ENCODE measurements at places on chromosomes 16 and 17. TPM values are rescaled to one million over a fixed set of nuclear protein-coding genes. Genes with fewer than 3 reads are reported as not detected.
A peak's percentile ranks its signal among the peaks of the same experiment; 100 is the strongest.

DNA sequence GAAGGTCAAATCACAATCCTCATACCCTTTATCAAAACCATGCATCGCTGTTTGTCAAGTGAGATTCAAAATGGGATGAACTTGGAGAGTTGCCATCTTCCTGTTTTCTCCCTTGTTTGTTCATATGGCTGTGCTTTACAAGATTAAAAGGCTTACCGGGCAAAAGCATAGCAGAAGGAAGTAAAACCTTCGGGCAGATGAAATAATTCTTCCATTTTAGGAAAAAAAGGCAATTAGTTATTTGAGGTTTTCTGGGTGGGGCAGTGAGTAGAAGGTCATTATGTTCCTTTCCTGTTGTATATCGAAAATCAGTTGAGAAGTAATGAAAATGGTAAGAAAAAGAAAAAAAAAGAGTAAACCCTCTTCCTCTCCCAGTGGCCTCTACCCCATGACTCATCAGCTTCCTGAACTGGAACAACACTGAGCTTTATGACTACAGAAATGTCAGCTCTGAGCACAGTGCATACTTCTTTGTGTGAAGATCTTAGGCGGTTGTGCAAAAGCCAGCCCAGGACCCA is 369.2 kb downstream of the CDH13 start:
- DNase-seq: peak; percentile 74

DNA sequence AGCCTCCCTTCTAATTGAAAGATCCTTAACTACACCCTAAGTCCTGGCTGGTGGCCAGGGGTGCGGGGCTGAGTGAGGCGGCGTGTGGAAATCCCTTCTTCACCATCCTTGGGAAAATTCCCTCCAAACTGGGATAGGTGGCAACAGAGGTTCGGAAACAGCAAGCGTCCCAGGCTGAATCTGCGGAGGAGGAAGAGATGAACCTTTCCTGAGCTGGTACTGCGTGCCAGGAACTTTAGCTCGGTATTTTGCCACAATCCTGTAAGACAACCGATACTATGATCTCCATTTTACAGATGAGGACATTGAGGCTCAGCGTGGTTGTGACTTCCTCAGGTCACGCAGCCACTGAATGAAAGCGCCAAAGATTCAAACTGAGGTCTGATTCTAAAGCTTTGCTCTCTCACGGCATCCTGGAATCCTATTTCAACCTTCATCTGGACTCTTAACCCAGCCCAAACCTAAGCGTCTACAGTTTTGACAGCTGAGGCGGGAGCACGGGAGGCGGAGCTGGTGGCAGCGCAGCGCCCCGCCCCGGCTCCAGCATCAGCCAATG is 583 bp upstream of the CYLD start:
- no peak for DNase-seq

DNA sequence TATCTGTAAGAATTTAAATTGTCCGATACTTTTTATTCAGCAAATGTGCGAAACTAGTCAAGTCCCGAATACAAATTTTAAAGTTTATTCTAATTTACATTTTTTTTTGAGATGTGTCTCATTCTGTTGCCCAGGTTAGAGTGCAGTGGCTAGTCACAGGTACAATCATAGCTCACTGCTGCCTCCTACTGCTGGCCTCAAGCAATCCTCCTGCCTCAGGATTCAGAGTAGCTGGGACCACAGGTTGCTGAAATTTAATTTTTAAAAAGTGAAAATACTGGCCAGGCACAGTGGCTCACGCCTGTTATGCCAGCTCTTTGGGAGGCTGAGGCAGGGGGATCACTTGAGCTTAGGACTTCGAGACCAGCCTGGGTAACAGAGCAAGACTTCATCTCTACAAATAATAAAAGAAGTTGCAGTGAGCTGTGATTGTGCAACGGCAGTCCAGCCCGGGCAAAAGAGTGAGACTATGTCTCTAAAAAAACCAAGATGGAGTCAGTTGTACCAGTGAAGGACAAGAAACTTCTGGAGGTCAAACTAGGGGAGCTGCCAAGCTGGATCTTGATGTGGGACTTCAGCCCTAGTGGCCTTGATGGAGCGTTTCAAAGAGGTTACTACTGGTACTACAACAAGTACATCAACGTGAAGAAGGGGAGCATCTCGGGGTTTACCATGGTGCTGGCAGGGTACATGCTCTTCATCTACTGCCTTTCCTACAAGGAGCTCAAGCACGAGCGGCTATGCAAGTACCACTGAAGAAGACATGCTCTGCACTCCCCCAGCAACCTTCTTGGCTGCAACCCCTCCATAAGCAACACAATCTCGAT is 5.6 kb downstream of the POLG2 start:
- DNase-seq: peak; percentile 54

DNA sequence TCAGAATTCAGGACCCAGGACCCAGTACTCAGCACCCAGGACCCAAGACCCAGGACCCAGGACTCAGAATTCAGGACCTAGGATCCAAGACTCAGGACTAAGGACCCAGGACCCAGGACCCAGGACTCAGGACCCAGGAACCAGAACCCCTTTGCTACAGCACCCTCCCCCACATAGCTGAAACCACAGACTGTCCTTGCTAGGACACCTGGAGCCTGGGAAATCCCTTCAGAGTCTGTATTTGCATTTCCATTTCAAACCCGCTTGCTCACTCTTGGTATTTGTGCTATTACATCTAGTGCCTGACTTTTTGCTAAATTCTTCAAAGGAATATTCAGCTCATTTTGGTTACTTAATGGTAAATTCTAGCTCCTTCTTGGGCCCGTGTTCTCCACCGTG is 275.8 kb upstream of the MAF start:
- no peak for DNase-seq

- no peak for DNase-seq
These were observed 45.1 kb downstream of the ZNF423 start for GRCh38 chr16:49810831-49811230.

DNA sequence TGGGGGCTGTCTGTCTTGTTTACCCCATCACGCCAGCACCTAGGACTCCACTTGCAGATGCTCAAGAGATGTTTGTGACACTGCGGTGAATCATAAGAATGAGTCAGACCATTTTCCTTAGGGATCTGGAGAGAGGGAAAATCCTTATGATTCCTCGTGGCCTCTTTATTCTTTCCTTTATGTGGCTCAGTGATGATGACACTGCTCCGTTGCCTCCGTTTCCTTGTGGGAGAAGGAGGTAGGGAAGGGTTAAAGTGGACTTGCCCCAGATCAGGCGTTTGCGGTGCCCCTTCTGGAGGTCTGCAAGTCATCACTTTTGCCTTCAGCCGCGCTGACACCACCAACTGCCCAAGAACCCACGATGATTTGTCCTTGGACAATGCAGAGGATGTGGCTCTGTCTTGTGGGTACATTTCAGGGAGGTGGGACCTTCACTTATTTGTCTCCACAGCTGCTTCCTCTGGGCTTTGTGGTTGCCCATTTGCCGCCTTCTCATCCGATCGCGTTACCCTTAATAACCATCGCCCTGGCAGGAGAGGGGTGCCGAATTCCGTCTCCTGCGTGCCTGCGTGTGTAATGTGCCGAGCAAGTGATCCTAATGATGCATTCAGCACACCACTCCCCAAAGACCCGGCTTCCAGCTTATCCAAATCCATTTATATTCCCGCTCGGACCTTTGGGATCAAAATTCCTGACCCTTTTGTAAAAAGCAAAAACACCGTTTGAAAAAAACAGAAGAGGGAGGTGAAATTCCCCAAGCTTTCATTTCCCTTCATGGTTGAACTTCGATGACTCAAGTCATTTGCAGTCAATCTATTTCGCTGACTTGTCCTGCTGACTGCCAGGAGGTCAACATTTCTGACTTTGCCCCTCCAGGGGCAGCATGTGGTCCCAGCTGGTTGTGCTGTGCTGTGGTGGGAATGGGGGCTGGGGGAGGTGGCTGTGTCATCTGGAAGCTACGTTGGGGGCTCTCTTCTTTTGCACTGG is 87.2 kb upstream of the IRX3 start:
- peak; percentile 99 for DNase-seq

- peak; percentile 98 for DNase-seq
These were observed 86.7 kb downstream of the ZFHX3 start for GRCh38 chr16:72961115-72961832.

GRCh38 chr17:29195465-29196081 is 15.4 kb upstream of the MYO18A start:
- no peak for DNase-seq

DNA sequence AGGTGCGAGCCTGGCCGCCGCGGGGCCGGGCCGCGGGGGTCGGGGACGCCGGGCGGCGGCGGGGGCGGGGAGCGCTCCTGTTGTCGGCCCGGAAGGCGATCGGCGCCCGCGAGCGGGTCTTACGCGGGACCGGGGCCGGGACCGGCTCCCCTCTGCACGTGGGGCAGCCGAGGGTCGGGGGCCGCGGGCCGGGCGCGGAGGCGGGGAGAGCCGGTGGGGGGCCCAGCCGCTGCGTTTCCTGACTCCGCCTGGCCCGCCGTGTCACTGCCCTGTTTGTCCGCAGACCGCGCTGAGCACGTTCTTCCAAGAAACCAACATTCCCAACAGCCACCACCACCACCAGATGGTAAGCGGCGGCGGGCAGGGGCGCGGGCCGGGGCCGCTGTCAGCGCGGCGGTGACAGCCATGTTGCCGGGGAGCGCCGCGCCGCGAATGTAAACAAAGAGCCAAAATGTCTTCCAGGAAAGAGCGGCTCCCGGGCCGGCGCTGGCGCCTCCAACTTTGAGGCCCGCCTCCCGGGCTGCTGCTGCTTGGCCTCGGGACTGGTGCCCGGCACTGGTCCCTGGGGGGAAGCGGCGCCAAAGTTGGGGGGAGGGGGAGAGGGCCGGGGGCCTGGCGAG is 586 bp downstream of the UBALD2 start:
- DNase-seq: peak; percentile 65

GRCh38 chr16:81130126-81130525 is 33.9 kb upstream of the GCSH start:
- DNase-seq: no peak

DNA sequence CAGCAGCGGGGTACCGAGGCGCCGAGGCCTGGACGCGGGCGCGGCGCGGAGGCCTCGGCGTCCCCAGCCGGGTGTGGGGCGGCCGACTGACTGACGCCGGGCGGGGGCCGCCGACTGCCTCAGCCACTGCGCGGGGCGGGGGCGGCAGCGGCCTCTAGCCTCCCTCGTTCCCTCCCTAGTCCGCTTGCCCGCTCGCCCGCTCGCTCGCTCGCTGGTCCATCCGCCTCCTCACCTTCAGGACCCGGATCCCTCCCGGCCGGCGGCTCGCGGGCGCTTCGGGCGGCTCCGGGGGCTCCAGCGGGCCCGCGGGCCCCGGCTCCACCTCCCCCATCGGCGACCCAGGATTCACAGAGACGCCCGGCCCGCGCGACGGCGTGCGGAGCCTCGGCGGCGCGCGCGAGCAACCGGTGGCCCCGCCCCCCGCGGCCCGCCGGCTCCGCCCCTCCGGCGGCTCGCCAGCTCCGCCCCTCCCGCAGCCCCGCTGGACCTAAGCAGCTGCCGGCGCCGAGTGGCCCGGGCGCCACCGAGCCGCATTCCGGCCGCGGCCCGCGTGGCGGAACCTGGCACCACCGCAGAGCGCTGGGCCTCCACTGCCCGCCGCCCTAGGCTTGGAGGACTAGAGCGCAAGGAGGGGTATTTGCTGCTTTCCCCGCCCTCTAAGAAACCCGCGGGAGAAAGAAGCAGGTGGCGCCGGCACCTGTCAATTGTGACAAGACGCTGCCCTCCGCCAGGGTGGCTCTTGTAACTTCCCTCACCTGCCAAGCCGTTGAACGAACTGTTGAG is 773 bp downstream of the PHLPP2 start:
- DNase-seq: peak; percentile 77

DNA sequence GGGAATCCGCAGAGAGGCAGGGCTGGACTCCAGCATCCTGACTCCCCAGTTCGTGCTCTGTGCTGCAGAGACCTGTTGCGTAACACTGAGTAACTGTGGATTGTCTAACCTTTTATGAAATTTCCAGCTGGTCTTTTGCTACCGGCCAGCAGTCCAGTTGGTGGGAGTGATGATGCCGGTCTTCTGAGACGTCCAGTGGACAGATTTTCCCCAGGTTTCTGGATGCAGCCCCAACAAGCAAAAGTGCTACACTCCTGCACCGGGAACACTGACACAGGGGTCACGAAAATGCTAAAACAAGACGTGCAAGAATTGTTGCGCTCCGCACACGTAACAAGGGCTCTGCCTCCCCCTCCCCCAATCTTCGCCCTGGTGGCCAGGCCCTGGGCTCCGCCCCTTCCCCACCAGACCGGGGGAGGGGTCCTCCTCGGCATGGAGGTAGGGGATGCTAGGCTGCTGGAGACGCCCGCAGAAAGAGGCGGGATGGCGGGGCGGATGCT is 701 bp upstream of the MRC2 start:
- DNase-seq: peak; percentile 65

DNA sequence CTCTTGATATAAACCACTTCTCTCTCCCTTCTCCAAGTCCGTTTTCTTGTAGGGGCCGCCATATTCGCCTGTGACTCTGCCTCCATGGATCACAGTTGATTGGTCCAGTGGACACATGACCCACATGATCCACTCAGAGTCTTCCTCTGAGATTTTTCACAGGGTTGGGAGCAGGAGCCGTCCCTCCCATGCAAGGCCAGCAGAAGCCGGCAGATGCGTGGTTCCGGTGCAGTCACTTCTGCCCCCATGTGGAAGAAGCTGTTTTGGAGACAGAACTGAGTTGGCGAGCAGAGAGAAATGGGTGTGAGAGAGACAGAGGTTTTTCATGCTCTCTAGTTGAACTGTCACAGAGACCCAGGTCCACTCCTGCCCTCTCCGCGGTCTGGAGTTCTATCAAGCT is 83.3 kb downstream of the C16orf95 start:
- DNase-seq: no peak

- DNase-seq: no peak
These were observed 3.0 kb downstream of the CDRT4 start for GRCh38 chr17:15464231-15464985.

DNA sequence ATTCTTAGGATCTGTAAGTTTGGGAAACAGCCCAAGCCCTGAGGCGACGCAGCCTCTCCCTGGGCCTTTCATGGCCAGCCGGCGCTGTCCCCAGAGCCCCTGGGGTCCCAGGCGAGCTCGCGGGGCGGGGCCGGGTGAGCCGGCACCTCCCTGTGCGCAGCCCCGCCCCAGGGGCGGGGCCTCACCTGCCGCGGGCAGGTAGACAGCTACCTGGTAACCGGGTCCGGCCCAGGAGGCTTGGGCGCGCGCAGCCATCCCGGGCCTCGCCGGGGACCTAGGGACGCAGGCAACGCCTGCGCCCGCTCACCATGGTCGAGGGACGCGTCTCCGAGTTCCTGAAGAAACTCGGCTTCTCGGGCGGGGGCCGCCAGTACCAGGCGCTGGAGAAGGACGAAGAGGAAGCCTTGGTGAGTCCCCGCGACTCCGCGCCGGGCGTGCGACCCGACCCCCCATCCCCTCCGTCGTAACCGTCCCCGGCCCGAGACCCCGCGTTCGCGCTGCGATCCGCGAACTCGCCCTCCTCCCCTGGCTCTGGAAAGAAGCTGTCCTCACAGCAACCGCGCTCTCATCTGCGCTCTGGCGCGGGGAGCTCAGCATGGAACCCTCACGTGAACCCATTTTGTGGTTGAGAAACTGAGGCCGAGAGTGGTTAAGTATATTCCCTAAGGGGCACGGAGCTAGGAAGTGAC is at the start of gene ATP2C2:
TSS of gene ATP2C2 (plus strand) at position 231 of the 689 bp plus-strand sequence. CDS start at position 309, 78 bp downstream.
- no peak for DNase-seq

FBXW10 gene
- total RNA-seq: not detected

PLCG2 gene
- total RNA-seq: 0.05 TPM

EPOP gene
- total RNA-seq: 1.2 TPM

AXIN2 gene
- total RNA-seq: 5.1 TPM

CACNG3 gene
- total RNA-seq: not detected

TPSB2 gene
- total RNA-seq: not detected
